ENCODE measurements at places on chromosomes 4 and X. TPM values are rescaled to one million over a fixed set of nuclear protein-coding genes. Genes with fewer than 3 reads are reported as not detected.

DNA sequence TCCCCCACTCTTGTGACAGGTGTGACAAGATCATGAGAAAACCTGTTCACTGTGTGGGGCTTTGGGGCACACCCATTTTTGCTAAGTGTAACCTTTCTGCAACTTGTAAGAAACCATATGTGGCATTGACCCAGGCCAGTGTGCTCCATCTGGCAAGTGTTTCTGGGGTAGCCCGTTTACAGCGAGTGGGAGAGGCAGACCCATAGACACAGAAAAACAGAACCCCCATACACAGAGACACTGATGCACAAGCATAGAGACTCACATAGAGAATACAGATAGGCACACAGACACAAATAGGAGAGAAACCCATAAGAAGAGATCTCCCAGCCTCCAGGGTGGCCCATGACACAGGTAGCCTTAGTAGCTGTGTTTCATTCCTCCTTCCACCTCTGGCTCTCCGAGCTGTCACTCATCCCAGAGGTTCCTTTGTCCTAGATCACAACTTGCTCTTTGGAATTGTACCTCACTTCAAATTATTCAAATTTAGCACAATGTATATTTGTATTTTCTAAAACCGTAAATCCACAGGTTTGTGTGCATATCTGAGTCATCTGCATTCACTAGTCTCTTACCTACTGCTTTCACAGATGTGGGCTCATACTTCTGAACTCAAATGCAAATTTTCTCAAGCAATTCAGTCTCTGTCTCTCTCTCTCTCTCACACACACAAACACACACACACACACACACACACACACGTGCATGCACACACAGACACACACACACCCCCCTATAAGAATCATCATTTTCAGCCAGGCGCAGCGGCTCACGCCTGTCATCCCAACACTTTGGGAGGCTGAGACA, 114.4 kb downstream of the SH3KBP1 start:
- H3K36me3 ChIP-seq: no peaks in the 10 kb centered on the region
- DNase-seq: no peak
- peak overlapping the region; percentile 86 for H3K27ac ChIP-seq

The DGAT2L6 gene
- total RNA-seq: not detected

The PDGFRA gene
- 25.1 TPM for total RNA-seq

GRCh38 chr4:100926039-100926717, 408.4 kb upstream of the EMCN start:
- H3K4me3 ChIP-seq: no peak overlapping the region
- DNase-seq: no peak
- no peaks in the 10 kb centered on the region for H3K27me3 ChIP-seq
- H3K36me3 ChIP-seq: no peaks in the 10 kb centered on the region
- H3K27ac ChIP-seq: no peak overlapping the region

DNA sequence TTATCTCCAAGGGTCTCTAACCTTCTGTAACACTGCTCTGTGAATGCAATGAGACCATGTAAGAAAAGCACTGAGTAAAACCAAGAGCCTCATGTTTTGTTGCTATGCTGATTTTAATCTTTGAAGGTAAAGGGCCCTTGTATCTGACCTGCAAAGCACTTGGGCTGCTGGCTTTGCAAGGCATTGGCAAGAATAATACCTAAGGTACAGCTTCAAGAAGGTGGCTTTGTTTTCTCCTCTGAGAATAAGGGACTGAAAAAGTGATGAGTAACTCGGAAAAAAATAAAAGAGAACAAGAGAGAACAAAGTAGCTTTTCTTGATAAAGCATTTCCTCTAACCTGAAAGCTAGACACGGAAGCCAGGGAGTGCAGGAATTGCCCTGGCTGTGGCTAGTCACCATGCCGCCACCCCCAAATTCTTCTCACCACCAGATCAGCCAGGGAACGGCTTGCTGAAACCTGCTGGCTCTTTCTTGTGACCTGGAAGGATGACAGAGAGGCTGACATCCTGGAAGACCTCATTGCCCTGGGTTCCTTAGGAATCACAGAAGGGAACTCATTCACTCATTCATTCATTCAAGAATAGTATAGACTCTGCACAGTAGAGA, 41.8 kb upstream of the HS3ST1 start:
- H3K36me3 ChIP-seq: no peaks in the 10 kb centered on the region
- H3K4me3 ChIP-seq: no peak overlapping the region
- H3K27me3 ChIP-seq: no peaks in the 10 kb centered on the region
- DNase-seq: no peak
- no peaks in the 10 kb centered on the region for H3K4me1 ChIP-seq

GRCh38 chrX:136828830-136829229, 48.1 kb upstream of the ARHGEF6 start:
- H3K4me3 ChIP-seq: no peak overlapping the region
- no peak for DNase-seq
- peaks cover 3% of the 10 kb centered on the region for H3K4me1 ChIP-seq
- H3K27ac ChIP-seq: no peak overlapping the region
- H3K27me3 ChIP-seq: peaks cover 2% of the 10 kb centered on the region

DNA sequence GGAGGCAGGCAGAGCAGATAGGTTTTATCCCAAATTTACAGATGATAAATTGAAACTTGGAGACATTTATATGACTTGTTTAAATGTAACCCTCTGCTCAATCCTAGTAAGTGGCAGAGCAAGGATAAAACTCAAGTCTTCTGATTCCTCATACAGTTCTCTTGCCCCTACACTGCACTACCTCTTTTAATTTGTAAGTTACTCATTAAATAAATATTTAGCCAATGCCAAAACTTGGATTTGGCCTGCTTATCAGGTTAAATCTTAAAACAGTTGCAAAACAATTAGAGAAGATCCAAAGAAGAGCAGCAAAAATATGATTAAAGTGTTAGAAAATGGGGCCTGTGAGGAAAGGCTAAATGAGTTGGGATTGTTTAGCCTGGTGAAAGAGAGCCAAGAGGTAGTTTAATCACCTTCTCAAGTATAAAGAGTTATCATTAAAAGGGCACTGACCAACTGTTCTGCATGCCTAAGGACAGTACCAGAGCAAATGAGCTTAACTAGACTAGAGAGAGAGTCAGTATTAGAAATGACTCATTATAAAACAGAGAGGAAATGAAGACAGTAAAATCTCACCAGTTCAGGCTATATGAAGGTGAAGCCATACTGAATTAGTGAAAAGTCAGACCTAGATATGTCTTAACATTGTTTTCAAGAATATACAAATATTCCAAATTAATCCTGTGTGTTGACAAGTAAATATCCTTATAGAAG, 146.3 kb downstream of the GRIA3 start:
- peak; percentile 25 for DNase-seq
- H3K27me3 ChIP-seq: no peaks in the 10 kb centered on the region
- peaks cover 8% of the 10 kb centered on the region for H3K36me3 ChIP-seq

DNA sequence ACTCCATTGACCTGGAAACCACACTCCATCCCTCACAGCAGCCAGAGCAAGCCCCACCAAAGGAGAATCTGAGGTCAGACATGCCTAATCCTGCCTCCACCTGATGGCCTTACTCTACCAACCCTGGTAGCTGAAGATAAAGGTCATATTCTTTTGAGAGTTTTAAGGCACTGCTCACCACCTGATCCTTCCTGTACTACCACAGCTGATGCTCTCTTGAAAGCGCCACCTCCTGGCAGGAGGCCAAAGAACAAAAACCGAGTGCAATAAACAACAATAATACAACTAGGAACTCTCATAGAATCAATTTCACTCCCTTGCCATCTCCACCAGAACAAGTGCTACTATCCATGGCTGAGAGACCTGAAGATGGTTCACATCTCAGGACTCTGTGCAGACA, 301.6 kb downstream of the NAF1 start:
- no peaks in the 10 kb centered on the region for H3K36me3 ChIP-seq
- DNase-seq: no peak
- H3K4me3 ChIP-seq: no peak overlapping the region
- no peaks in the 10 kb centered on the region for H3K27me3 ChIP-seq

DNA sequence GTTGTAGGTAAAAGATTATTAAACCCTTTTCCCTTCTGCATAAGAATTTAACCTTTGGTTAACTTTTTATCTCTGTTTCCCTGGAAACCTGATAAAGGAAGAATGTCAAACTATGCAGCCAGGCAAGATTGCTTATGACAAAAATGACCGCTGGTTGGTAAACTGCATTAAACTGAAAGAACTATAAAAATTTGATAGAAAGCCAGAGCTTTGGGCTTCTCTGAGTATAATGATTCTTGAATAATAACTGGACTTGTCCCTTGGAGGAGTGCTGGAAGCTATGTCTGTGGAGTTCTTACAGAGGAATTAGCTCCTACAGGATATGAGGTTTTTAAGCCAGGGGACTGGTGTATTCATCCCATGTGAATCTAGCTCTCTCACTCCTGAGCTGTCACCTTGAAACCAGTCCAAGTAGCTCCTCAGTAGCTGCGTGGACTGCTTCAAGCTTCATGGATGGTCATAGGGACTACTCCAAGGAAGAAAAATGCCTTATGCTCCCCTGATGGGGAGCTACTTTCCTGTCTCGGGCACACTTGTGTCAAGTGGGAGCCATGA, 52.0 kb downstream of the RASL11B start:
- peaks cover 12% of the 10 kb centered on the region for H3K36me3 ChIP-seq
- no peak overlapping the region for H3K4me3 ChIP-seq
- peak; percentile 76 for DNase-seq
- H3K4me1 ChIP-seq: peaks cover 55% of the 10 kb centered on the region
- peak overlapping the region; percentile 73 for H3K27ac ChIP-seq

DNA sequence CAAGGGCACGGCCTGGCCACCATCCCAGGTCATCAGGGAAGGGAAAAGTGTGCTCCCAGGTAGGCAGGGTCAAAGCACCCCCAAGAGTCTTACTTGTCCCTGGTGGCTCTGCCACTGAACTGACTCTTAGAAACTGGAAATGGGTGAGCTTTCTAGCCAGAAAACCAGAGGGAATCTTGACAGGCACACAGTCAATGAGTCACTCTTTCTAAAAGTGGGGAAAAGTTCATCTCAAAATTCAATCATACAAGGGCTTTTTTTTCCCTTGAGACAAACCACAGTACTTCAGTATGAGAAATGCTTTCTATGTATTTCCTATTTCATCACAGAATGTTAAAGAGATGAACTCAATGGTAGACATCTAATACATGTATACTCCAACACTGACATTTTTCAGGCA, 12.5 kb downstream of the HPF1 start:
- no peaks in the 10 kb centered on the region for H3K27me3 ChIP-seq
- H3K4me1 ChIP-seq: peaks cover 24% of the 10 kb centered on the region
- peak overlapping the region; percentile 63 for H3K4me3 ChIP-seq
- DNase-seq: peak; percentile 60

DNA sequence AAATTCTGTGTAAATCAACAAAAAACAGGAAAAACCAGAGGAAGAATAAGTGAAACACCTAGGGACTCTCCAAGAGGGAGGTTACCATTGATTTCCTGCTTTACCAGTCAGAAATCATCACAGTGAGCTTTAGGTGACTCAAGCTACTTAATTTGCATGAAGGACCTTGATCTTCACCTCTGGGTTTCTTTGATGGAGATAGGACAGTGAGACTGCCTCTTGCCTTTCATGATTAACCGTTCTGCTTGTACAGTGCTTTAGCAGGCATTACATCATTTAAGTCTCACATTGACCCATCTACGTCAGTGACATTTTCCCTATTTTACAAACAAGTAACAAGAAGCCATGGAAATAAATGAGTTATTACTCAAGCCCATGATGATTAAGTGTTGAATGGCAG, 3.4 kb upstream of the GK start:
- H3K36me3 ChIP-seq: no peaks in the 10 kb centered on the region
- H3K4me3 ChIP-seq: no peak overlapping the region
- H3K27ac ChIP-seq: no peak overlapping the region
- H3K4me1 ChIP-seq: peaks cover 26% of the 10 kb centered on the region
- no peak for DNase-seq

The ARMCX6 gene
- total RNA-seq: 105 TPM

The YIPF7 gene
- total RNA-seq: not detected

GRCh38 chr4:186676531-186677161, 47.0 kb downstream of the FAT1 start:
- peaks cover 85% of the 10 kb centered on the region for H3K4me1 ChIP-seq
- H3K36me3 ChIP-seq: peaks cover 35% of the 10 kb centered on the region
- peaks cover 6% of the 10 kb centered on the region for H3K27me3 ChIP-seq
- DNase-seq: peak; percentile 94
- H3K27ac ChIP-seq: peak overlapping the region; percentile 77
- H3K4me3 ChIP-seq: peak overlapping the region; percentile 65

GRCh38 chrX:38654302-38654701, 93.0 kb downstream of the TSPAN7 start:
- no peaks in the 10 kb centered on the region for H3K36me3 ChIP-seq
- H3K4me1 ChIP-seq: no peaks in the 10 kb centered on the region
- H3K4me3 ChIP-seq: no peak overlapping the region
- no peak overlapping the region for H3K27ac ChIP-seq
- peak; percentile 19 for DNase-seq

DNA sequence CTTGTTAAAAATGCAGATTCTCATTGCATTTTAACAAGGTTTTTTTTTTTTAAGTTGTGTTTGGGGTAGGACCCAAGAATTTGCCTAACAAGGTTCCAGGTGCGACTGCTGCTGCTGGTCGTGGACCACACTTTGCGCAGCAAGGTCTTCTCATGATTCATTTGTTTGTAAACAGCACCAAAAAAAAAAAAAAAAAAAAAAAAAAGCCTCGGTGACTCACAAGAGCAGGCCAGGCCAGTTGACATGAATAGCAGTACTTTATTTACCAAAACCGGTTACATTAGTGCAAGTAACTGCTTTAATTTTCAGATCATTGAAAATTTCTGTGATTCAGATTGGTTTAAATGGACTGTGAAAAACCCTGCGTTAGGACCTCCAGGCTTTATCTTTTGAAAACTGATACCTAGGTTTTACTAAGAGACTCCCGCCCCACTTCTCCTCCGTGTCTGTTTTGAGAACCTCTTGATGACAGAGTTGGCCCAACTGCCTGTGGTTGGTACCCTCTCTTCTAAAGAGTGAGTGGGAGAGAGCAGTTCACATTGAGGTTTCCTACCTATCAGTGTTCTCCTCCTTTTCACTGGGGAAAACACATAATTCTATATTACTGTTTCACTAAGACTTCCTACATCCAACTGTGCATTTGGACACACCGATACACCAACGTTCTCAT, 86.2 kb downstream of the PHEX start:
- no peak overlapping the region for H3K27ac ChIP-seq
- H3K36me3 ChIP-seq: no peaks in the 10 kb centered on the region
- no peak for DNase-seq
- H3K4me1 ChIP-seq: peaks cover 6% of the 10 kb centered on the region

DNA sequence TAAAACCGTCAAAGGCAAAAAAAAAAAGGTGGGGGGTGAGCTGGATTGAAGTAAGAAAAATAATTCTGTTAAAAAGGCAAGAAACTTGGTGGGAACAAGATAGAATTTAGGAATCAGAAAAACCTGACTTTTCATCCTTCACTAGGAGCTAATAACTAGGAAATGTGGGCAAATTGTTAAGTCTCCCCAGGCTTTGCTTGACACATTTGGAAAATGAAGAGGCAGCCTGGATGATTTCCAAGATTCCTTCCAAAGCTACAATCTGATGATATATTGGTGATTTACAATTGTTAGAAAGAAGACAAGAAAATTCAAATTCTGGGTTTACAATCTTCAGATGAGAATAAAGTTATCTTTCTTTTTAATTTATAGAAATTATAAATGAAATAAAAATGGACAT, 1062.5 kb downstream of the ADGRL3 start:
- no peak overlapping the region for H3K27ac ChIP-seq
- no peaks in the 10 kb centered on the region for H3K4me1 ChIP-seq

The RIPPLY1 gene
- total RNA-seq: not detected

GRCh38 chr4:10069075-10069642, 47.4 kb downstream of the WDR1 start:
- H3K36me3 ChIP-seq: peaks cover 38% of the 10 kb centered on the region
- no peak for DNase-seq
- no peak overlapping the region for H3K27ac ChIP-seq
- H3K27me3 ChIP-seq: peaks cover 17% of the 10 kb centered on the region
- H3K4me3 ChIP-seq: no peak overlapping the region
- H3K4me1 ChIP-seq: no peaks in the 10 kb centered on the region

- no peaks in the 10 kb centered on the region for H3K27me3 ChIP-seq
- H3K36me3 ChIP-seq: no peaks in the 10 kb centered on the region
- H3K4me1 ChIP-seq: peaks cover 12% of the 10 kb centered on the region
- no peak overlapping the region for H3K4me3 ChIP-seq
- H3K27ac ChIP-seq: no peak overlapping the region
These were observed 100.2 kb upstream of the IL13RA1 start for GRCh38 chrX:118627084-118627758.

Data from HFFc6 (cell line).